GM12865 (cell line): ENCODE measurements at places on chromosomes 16 and 17.

GRCh38 chr16:87498324-87499188 is 5.7 kb upstream of the ZCCHC14 start:
- no peak for DNase-seq

GRCh38 chr17:63809970-63810369 is 17.3 kb upstream of the PSMC5 start:
- DNase-seq, result no peak

- peak; percentile 61 for DNase-seq
These were observed 25.0 kb downstream of the MRC2 start for GRCh38 chr17:62652251-62653001.

- DNase-seq, result no peak
These were observed 42.9 kb downstream of the GAS7 start for GRCh38 chr17:10155371-10156076.

DNA sequence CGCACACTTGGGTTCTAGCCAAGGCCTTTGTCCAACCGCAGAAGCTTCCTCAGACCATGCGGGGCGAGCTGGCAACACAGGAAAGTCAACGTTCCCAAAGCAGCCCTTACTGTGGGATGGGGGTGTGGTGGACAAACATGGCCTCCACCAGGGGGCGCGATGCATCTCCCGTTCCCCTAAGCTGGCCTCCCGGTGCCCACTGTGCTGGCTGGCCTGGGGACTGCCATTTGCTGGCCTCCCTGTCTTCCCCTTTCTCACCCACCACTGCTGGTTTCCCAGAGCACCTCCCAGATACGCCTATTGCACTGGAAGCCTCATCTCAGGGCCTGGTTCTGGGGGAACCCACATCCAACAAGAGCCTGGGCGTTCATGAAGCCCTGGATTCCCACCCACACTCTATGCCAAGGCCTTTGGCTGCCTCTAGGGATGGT is 145.3 kb downstream of the IRF8 start:
- DNase-seq, result peak; percentile 62

- DNase-seq, result no peak
These were observed 14.3 kb downstream of the MBTD1 start for GRCh38 chr17:51245535-51245934.

DNA sequence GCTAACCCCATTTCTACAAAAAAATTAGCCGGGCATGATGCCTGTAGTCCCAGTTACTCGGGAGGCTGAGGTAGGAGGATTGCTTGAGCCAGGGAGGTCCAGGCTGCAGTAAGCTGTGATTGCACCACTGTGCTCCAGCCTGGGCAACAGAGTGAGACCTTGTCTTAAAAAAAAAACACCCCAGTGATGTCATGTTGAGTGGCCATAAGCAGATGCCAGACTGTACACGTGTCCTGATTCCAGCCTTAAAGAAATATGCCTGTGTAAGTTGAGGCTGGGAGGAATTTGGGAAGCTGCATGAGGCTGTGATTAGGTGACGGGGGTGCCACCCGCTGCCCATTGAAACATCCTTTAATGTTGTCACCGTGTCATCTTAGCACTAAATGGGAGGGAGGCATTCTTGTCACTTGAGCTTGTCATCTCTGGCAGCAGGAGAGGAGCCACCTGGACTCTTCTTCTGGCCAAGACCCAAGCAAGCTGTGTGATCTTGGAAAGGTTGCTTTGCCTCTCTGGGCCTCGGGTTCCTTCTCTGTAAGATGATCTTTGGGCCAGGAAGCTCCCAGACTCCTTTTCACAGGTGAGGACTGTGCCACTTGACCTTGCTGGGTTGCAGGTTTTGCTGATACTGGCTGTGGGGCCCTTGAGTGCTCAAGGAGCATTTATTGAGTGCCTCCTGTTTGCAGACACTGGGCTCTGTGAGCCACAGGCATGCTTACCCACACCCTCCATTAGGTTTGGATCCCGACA is 98.3 kb upstream of the CIBAR2 start:
- no peak for DNase-seq

- no peak for DNase-seq
These were observed 536.9 kb upstream of the CDH11 start for GRCh38 chr16:65658787-65659220.

GRCh38 chr16:31083556-31083955 is 5.2 kb downstream of the PRSS53 start:
- no peak for DNase-seq

- no peak for DNase-seq
These were observed 107.3 kb downstream of the OR1D5 start for GRCh38 chr17:2955931-2956582.
